T-helper 2 cell (primary cell): ENCODE measurements at places on chromosomes 2 and 18.

DNA sequence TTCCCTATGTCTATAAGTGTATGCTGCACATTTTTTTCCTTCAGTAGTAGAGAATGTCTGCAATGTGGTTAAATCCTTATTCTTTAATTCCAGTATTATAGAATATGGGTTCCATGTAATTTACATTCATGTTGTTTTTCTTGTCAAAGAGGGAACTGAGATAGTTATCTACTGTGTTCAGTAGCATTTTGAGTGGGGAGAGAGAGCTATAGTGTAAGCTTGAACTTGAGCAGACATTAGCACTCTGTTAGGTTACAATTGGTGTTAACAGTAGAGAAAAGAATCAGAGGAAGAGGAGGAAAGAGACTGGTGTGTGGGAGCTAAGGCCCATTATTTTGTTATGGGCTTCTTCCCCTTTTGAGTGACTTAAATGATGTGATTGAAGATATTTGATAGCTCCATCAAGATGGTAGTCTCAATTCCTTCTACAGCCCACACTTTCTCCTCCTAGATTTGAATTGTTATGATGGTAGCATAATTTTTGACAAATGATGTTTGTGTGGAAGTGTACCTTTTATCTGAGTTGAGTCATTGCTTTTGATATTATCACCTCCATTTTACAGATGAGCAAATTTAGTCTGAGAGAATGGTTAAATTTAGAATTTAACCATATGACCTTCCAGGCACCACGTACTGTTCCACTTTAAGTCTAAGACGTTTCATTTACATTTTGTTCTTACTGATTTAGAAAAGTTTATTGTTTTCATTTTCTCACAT, 71.3 kb downstream of the FMNL2 start:
- DNase-seq: peak; percentile 61

GRCh38 chr2:64139956-64140355, 4.3 kb downstream of the PELI1 start:
- DNase-seq: no peak

GRCh38 chr2:191968120-191968519, 121.2 kb upstream of the CAVIN2 start:
- DNase-seq: no peak

DNA sequence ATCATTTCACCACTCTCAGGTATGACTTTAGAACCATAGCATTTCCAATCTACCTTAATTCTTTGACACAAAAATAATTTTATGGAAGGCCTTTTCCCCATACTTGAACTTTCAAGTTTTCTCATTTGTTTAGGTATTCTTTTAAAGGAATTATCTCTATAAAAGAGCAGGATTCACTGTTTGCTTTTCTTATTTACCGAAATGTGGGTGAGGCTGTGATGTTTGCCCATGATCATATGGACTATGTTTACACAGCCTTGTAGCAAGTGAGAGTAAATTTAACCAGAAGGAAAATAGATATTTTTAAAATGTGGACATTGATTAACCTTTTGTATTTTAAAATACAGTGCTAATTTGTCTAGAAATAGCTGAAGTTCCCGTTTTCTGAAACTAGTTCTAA, 26.3 kb downstream of the CAB39 start:
- no peak for DNase-seq

DNA sequence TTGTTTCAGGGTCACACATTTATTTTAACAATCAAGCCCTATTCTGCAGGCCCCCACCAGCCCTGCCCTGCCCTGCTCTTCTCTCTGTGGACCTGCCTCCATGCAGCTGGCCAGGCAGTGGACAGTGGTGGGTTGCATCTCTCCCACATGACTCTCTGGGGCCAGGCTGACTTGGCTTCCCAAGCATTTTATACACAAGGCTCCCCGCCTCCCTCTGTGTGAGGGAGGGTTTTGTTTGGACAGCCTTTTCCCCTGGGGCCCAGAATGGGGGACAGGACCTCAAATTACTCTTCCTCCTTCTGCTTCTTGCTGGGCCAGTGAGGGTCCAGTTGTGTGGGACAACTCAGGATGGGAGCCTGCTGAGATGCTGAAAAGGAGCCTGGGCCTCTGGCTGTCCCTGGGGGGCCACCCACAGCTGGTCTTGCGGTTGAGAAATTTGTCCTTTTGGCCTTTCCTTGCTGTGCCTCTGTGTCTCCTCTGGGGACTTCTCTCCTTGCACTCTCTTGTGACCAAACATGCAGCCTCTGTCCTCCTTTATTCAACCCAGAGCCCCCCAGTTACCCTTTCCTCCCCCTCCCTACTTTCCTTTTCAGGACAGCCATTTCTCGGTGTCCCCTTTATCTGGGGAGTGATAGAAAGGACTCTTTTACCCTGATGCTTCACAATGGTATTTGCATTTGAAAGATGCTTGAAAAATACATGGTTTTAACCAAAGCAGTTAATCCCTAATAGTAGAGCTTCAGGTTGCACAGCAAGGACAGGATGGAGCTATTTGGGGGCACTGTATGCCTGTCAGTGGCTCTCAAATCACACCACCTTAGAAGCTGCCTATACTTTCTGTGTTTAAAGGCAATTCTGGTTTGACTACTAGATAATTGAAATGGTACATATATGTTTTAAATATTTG, 151.1 kb downstream of the FHOD3 start:
- no peak for DNase-seq

DNA sequence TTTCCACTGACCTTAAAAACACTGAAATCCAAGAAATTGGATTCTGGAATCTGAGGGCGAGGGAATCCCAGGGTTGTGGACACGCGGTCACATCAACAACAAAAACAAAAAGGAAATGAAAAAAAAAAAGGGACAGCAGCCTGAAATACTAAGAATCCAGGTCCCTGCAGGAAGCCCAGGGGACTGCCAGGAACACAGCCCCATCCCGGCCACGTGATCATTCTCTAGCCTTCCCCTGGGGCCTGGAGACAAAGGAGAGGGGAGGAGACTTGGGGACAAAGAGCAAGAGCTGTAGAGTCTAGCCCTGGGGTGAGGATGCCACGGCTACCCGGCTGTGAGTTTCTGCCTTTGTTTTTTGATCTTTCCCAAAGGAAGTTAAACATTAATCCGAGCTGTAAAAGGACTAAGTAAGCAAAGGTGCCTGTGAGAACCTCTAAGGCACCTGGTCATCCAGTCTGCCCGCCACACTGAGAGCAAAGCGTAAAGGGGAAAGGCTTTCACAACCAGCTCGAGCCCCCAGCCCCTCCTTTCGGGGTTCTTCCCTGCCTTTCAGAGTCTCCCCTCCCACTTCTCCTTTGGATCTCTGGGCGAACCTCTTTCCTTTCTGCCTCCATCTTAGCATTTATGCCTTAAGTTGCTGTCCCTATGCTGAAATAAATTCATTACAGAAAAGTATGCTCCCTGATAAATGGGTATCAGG, 57.9 kb upstream of the MSH2 start:
- no peak for DNase-seq

- no peak for DNase-seq
These were observed 9.9 kb upstream of the ZEB2 start for GRCh38 chr2:144529841-144530240.

- DNase-seq: no peak
These were observed 93.7 kb downstream of the RBMS1 start for GRCh38 chr2:160399880-160400279.

DNA sequence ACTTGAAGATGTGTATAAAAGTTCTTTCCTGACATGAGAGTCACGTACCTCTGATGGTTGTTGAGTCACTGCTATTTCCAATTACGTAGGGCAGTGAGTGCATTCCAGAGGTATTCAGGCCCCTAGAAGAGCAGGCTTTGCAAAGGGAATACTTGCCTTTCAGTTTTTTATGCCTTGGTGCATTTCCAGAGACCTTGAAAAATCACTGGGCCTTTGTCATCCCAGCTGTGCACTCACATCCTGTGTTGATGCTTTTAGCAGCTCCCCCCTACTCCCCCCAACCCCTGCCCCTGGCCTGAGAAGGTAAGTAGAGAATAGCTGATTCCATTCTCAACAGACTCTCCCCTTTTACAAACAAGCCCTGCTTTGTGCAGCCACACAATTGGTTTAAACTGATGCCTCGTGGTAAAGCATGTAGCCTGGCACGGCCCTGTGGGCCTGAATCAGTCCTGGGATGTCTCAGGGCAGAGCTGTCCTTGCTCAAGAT, 174.2 kb downstream of the PRPF40A start:
- DNase-seq: no peak

DNA sequence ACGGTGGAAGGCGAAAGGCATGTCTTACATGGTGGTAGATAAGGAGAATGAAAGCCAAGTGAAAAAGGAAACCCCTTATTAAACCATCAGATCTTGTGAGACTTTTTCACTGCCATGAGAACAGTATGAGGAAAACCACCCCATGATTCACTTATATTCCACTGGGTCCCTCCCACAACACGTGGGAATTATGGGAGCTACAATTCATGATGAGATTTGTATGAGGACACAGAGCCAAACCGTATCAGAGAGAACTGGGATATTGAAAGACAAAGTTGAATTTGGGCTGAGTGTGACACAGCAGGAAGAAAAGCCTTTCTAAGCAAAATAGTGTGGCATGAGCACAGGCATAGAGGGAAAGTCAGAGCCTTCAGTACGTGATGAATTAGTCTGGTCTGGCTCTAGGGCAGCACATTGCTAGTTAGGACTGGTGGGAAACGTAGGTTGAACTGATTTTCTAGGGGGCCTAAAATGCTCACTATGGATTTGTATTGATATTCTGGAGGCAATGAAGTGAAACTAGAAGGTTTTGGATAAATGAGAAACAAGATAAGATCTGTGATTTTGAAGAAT, 84.8 kb upstream of the RND3 start:
- DNase-seq: no peak

DNA sequence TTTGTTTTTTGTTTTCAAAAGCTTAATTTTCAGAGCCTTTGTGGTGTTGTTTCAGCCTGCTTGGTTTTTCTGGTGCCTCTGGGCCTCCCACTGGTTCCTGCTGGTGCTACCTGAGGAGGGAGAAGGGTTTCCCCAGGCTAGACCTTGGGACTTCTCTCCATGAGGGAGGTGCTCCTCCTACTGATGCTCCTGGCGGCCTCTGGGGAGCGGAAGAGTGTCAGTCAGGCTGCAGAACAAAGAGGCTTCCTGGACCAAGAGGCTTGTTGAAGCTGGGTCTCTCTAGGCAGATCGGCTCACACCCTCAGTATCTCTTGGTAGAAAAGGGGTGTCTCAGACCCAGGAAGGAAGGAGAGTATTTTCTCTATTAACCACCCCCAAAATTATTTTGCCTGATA, 32.2 kb downstream of the RFX8 start:
- DNase-seq: no peak

- DNase-seq: no peak
These were observed at the start of gene IL36RN for GRCh38 chr2:113058998-113059960. Gene IL36RN (plus strand): TSS chr2:113059198. CDS start chr2:113059439, 241 bp downstream.

- no peak for DNase-seq
These were observed 200.2 kb downstream of the RIT2 start for GRCh38 chr18:42915299-42915698.

DNA sequence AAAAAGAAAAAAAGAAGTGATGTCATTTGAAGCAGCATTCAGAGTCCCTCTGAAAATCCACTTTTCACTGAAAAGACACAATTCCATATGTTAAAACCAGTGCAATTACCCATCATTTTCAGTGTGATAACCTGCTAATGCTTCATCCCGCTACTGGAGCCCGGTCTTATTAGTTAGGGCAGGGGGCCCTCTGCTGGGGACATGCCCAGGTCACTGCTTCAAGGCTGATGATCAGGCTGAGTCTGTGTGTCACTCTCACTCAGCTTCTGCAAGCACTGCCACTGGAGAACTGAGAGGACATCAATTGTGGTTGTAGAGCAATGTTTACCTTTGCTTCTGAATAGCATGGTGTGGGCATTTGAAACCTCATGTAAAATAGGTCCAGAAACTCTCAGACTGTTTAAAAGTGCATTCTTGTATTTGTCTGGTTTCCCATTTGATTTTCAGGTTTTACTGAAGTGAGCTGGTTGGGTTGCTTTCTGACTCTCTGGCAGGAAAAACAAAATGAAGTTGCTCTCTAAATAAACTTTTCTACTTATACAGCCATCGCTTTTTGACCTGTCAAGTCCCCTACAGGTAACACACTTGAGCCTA, 49.2 kb upstream of the NXPH2 start:
- DNase-seq: peak; percentile 5

- no peak for DNase-seq
These were observed 15.8 kb downstream of the ATF2 start for GRCh38 chr2:175152242-175152641.

DNA sequence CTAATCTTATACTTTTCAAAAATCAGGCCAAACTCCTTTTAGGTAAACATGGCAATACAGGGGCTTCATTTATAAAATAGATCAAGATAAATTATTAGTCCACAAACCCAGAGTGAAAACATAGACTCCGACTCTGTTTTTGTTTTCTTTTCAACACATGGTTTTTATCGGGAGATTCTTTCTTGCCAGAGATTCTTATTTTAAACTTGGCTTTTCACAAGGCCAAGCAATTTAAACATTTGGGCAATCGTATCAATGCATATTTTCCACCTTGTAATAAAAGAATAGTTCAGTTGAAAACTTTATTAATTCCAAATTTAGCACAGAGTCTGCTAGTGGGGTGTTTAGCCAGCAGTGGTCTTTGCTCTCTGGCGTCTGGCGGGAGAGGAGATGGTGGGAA, 71.9 kb downstream of the SOX11 start:
- DNase-seq: no peak

DNA sequence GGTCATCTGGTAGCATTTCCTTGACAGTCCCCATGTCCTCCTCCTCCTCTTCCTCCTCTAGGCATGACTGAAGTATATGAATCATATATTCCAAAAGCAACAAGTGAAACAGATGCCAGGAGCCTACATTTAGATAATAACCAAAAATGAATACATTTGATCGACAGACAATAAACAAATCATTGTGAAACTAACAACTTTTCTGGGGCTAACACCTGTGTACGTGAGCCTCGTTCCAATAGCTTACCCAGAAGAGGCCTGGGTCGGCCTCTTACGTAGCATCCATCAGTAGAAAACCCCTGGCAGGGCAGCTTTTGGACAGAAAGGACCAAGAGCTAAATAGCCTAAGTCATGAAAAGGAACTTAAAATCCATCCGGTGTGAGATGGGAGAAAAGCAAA, 15.3 kb upstream of the CREG2 start:
- no peak for DNase-seq

DNA sequence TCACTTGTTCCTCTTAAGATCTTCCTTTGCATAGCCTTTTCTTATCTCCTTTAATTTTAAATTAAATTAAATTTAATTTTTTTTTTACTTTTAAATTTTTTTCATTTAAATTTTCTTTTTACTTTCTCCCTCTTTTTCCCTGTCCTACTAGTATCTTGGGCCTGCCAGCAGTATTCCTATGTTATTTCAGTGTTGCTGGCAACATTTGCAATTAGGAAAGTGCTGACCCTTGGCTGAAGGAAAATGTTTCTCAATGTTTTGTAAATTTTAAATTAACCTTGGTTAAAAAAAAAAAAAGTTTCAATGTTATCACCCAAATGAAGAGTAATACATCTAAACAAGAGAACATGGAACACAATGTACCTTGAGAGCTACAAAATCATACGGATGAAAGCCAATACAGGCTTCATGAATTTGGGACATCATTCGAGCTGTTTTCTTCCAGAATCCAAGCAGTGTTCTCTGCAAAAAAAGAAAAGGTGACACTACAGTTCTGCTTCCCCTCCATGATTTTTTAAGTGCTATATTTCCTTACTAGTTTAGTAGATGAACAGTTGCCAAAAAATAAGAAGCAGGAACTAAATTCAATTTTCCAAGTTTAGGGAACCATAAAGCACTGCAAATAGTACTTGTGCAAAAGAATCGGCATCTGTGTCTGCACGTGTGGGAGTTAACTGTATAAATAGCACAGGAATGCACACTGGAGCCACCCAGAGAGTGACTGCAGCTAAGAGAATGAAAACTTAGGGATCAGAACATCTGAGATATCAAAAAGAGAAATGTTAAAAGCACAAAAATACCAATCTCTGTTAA, 55.8 kb downstream of the ICA1L start:
- DNase-seq: no peak
